ENCODE measurements at places on chromosomes 2 and 18. TPM values are rescaled to one million over a fixed set of nuclear protein-coding genes. Genes with fewer than 3 reads are reported as not detected.

SLC9A4 gene
- total RNA-seq: 0.15 TPM

METTL5 gene
- total RNA-seq: 60.7 TPM

POTEJ gene
- total RNA-seq: not detected

CYP26B1 gene
- 8.8 TPM for total RNA-seq

MYO5B gene
- 4.5 TPM for total RNA-seq

ZBTB7C gene
- total RNA-seq: 22.4 TPM

SLC4A3 gene
- 5.4 TPM for total RNA-seq

PTH2R gene
- 0.18 TPM for total RNA-seq

DYNAP gene
- not detected for total RNA-seq

HRH4 gene
- total RNA-seq: 0.10 TPM

C2orf81 gene
- total RNA-seq: 3.1 TPM

KATNAL2 gene
- 3.2 TPM for total RNA-seq

UGT1A9 gene
- not detected for total RNA-seq

GRCh38 chr2:147623328-147623727, 221.5 kb upstream of the ACVR2A start:
- H3K27ac ChIP-seq: no peak overlapping the region
- H3K27me3 ChIP-seq: no peaks in the 10 kb centered on the region
- DNase-seq: no peak
- no peaks in the 10 kb centered on the region for H3K36me3 ChIP-seq

- H3K27me3 ChIP-seq: no peaks in the 10 kb centered on the region
- H3K27ac ChIP-seq: no peak overlapping the region
- H3K36me3 ChIP-seq: no peaks in the 10 kb centered on the region
- H3K4me1 ChIP-seq: no peaks in the 10 kb centered on the region
- no peak for DNase-seq
- no peak overlapping the region for H3K4me3 ChIP-seq
These were observed 6.5 kb downstream of the TMEM163 start for GRCh38 chr2:134712299-134712698.

GRCh38 chr2:135494917-135495316, 36.1 kb downstream of the ZRANB3 start:
- no peak overlapping the region for H3K4me3 ChIP-seq
- H3K36me3 ChIP-seq: no peaks in the 10 kb centered on the region
- no peak overlapping the region for H3K27ac ChIP-seq
- DNase-seq: no peak
- H3K4me1 ChIP-seq: no peaks in the 10 kb centered on the region

- no peaks in the 10 kb centered on the region for H3K4me1 ChIP-seq
- H3K36me3 ChIP-seq: no peaks in the 10 kb centered on the region
- H3K27ac ChIP-seq: no peak overlapping the region
- H3K27me3 ChIP-seq: no peaks in the 10 kb centered on the region
- no peak overlapping the region for H3K4me3 ChIP-seq
These were observed 2.8 kb downstream of the SH3BP4 start for GRCh38 chr2:234954551-234954992.

- H3K36me3 ChIP-seq: no peaks in the 10 kb centered on the region
- no peak overlapping the region for H3K4me3 ChIP-seq
- no peaks in the 10 kb centered on the region for H3K4me1 ChIP-seq
- DNase-seq: no peak
- no peak overlapping the region for H3K27ac ChIP-seq
- H3K27me3 ChIP-seq: no peaks in the 10 kb centered on the region
These were observed 39.4 kb upstream of the CYBRD1 start for GRCh38 chr2:171482877-171483276.

GRCh38 chr18:23981369-23981980, 33.1 kb upstream of the TTC39C start:
- H3K27me3 ChIP-seq: no peaks in the 10 kb centered on the region
- no peaks in the 10 kb centered on the region for H3K4me1 ChIP-seq
- H3K4me3 ChIP-seq: no peak overlapping the region
- DNase-seq: no peak
- no peak overlapping the region for H3K27ac ChIP-seq

DNA sequence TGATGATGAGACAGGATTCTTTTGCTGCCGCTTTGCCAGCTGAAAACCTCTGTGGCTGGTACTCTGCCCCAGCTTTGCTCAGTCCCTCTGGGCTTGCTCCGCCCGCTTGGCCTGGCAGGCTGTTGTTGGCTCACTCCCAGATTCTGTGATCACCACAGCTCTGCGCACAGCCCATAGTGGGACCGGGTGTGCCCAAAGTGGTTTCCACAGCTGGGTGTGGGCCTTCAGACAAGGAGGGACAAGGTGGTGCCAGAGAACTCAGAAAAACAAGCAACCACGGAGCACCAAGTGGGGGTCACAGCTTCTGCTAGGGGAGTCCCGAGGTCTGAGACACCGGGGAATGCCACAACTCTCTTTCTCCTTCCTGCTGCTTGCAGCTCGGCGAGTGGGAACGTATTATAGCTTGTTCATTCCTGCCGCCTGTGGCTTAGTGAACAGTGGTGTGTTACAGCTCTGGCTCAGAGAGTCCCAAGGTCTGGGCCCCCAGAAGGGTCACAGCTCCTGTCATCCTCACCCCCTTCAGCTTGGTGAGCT, 9.2 kb upstream of the KYNU start:
- no peak overlapping the region for H3K27ac ChIP-seq
- no peaks in the 10 kb centered on the region for H3K36me3 ChIP-seq
- peak; percentile 82 for DNase-seq
- no peak overlapping the region for H3K4me3 ChIP-seq

- H3K27me3 ChIP-seq: no peaks in the 10 kb centered on the region
- H3K27ac ChIP-seq: no peak overlapping the region
- H3K4me3 ChIP-seq: no peak overlapping the region
- peaks cover 3% of the 10 kb centered on the region for H3K4me1 ChIP-seq
- DNase-seq: no peak
These were observed 5.1 kb downstream of the AGPS start for GRCh38 chr2:177397481-177398289.

- no peak overlapping the region for H3K27ac ChIP-seq
- no peak overlapping the region for H3K4me3 ChIP-seq
- no peaks in the 10 kb centered on the region for H3K36me3 ChIP-seq
- DNase-seq: no peak
- H3K27me3 ChIP-seq: no peaks in the 10 kb centered on the region
These were observed 20.8 kb upstream of the LYPD1 start for GRCh38 chr2:132690664-132691303.

- no peak overlapping the region for H3K4me3 ChIP-seq
- no peak overlapping the region for H3K27ac ChIP-seq
- no peaks in the 10 kb centered on the region for H3K27me3 ChIP-seq
- no peaks in the 10 kb centered on the region for H3K36me3 ChIP-seq
These were observed 76.6 kb downstream of the GALNT1 start for GRCh38 chr18:35658112-35658511.

GRCh38 chr2:150230004-150230403, 257.5 kb downstream of the RND3 start:
- no peak overlapping the region for H3K27ac ChIP-seq
- no peak overlapping the region for H3K4me3 ChIP-seq
- no peaks in the 10 kb centered on the region for H3K27me3 ChIP-seq
- no peaks in the 10 kb centered on the region for H3K36me3 ChIP-seq
- no peaks in the 10 kb centered on the region for H3K4me1 ChIP-seq
- DNase-seq: no peak

GRCh38 chr2:191646163-191646902, 31.6 kb upstream of the NABP1 start:
- H3K27me3 ChIP-seq: no peaks in the 10 kb centered on the region
- no peaks in the 10 kb centered on the region for H3K36me3 ChIP-seq
- no peak for DNase-seq
- no peak overlapping the region for H3K4me3 ChIP-seq
- H3K27ac ChIP-seq: no peak overlapping the region

DNA sequence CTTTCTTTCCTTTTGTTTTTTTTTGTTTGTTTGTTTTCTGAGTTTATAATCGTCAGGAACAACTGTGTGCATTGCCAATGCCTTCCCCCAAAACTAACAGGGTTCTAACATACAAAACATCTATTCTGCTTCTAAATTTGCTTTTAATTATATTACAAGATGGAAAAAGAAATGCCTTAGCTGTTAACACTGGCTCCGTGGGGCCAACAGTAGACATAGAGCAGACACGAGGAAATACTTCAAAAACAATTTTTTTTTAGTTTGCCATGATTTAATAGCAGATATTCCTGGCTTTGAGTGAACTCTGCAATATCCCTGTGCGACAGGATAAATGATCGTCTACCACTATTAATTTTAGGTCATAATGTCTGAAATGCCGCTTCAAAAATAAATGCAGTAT, 153.3 kb upstream of the HNRNPA3 start:
- no peaks in the 10 kb centered on the region for H3K36me3 ChIP-seq
- no peaks in the 10 kb centered on the region for H3K4me1 ChIP-seq
- no peak for DNase-seq
- peaks cover 1% of the 10 kb centered on the region for H3K27me3 ChIP-seq
- no peak overlapping the region for H3K27ac ChIP-seq

DNA sequence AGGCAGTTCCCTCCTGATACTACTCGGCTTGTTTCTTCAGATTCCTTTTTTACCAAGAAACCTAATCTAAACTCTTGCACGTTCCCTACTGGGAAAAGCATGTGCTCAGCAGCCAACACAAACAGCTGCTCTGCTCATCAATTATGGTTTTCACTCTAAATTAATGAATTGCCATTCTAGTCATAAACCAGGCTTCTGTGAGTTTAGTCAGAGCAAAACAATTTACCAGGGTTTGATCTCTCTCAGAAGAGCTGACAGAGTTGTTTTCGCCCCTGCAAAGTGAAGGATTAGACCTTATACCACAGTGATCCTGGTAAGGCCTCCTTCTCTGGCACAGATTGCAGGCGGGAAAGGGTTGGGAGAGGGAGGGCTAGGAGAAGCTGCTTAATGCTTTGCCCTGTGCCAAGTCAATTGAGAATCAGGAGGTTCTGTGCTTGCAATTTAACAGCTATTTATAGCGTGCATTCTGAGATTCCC, 57.2 kb downstream of the REEP1 start:
- no peak overlapping the region for H3K4me3 ChIP-seq
- H3K27me3 ChIP-seq: no peaks in the 10 kb centered on the region
- H3K36me3 ChIP-seq: peaks cover 1% of the 10 kb centered on the region

DNA sequence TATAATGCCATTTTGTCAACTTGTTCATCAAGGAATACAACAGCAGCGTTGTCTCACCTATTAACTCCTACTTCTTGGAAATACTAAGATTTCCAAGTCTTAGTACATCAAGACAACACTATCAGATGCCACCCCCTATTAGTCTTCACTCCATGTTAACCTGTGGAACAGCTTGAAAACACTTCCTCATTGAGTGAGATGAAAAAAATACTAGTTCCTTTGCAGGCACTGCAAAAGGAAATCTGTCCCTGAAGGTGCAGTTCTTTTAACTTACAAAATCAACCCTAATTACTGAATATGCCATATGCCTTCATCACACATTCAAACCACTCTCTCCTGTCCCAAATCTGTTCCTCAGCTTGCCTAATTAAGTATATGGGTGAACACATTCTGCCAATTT, 4.0 kb downstream of the CWC22 start:
- no peak for DNase-seq
- H3K27ac ChIP-seq: no peak overlapping the region
- H3K27me3 ChIP-seq: no peaks in the 10 kb centered on the region

DNA sequence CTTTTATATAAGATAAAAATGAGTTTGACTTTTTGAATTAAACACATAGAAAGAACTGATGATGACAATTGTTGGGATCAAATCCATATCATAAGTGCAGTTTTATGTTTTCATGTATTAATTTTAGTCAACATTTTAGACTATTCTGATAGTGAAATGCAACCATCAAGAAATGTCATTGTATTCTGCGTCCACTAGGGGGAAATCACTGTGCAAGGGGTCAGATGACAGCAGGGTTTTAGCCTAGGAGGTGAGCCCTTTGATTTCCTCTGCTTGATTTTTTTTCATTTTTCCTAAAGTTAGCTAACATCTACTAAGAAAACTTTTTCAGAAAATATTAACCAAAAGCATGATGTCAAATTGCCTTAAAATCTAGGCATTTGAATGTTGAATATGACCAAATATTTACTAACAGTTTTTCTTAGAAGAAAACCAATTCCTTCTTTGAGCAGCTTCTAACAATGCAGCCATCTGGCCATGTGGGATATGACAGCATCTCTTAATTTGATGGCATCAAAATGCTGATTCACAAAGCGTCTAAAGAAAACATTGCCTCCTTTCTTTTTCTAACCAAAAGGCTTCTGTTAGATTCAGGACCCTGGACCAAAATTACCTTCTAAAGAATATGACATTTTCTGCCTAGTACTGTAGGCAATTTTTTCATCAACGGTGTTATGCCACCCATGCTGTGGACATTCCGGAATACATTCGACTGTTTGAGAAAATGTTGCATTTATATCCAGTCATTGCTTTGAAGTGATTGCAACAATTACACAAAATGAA, 141.5 kb downstream of the SPHKAP start:
- H3K4me1 ChIP-seq: no peaks in the 10 kb centered on the region
- no peaks in the 10 kb centered on the region for H3K36me3 ChIP-seq
- DNase-seq: no peak
- no peak overlapping the region for H3K4me3 ChIP-seq
- H3K27ac ChIP-seq: no peak overlapping the region

DNA sequence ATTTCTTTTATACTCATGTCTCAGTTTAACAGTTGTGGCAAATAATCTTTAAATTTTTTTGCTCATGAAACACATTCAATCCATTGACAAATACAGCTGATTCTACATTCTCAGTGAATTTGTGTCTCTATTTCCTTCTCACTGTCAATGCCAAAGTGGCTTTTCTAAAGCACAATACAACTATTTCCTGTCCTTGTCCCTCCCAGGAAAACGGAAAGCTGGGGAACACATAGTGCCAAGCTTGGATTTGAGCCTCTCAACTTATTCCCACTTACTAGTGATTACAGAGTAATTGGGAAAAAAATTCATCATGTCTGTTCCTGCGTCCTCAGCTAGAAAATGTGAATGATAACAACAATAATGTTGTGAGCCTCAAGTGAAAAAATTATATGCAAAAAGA, 899.7 kb upstream of the CDH2 start:
- no peaks in the 10 kb centered on the region for H3K27me3 ChIP-seq
- no peak overlapping the region for H3K4me3 ChIP-seq
- no peak overlapping the region for H3K27ac ChIP-seq
- H3K36me3 ChIP-seq: no peaks in the 10 kb centered on the region
- no peaks in the 10 kb centered on the region for H3K4me1 ChIP-seq

- no peak for DNase-seq
- no peaks in the 10 kb centered on the region for H3K4me1 ChIP-seq
- no peak overlapping the region for H3K4me3 ChIP-seq
- no peaks in the 10 kb centered on the region for H3K36me3 ChIP-seq
- H3K27ac ChIP-seq: no peak overlapping the region
These were observed 193.6 kb downstream of the NRXN1 start for GRCh38 chr2:50838316-50838715.

Measured in aorta (tissue), 5 donors.